Stimulated activated naive CD4-positive, alpha-beta T cell (primary cell): ENCODE measurements at places on chromosomes 2 and 18.

DNA sequence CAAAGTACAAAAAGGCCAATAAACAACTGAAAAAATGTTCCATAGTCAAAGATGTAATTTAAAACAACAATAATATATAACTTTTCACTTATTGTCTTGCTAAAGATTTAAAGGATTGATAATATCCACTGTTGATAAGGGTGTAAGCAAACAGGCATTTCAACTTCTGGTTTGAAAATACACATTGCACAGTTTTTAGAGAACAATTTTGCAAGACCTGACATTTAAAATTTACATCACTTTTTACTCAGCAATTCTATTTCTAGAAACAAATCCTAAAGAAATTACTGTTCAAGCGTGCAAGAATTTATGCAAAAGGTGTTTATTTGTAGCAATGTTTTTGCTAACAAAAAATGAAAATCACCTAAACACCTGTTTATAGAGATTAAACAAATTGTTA is 120.4 kb downstream of the TDRD15 start:
- DNase-seq = no peak

DNA sequence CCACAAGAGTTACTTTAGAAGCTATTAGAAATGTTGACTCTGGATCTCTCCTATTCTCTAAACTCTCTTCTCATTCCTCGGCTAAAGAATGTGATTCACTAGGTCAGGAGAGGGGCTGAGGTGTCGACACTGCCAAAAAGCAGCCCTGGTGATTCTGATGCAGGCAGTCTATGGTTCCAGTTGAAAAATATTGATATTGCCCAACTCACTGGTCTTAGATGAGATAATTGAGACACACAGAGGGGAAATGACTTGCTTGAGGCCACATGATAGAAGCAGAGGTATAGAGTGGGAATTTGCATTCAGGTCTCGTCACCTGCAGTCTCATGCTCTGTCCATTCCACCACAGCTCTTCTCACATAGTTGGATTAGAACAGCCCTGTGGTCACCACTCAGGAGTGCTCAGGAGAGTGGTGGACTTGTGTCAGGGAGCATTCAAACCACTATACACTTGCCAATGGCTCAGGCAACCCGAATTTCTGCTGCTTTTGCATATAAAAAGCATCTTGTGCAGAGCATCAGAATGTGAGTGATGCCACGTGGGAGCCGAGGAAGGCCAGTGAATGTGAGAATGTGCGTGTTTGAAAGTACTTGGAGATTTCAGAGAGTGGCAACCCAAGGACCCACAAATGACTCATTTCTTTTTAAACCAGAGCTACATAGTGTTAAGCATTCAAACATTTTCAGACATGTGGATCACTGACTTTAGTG is 65.1 kb upstream of the CTLA4 start:
- DNase-seq = no peak

DNA sequence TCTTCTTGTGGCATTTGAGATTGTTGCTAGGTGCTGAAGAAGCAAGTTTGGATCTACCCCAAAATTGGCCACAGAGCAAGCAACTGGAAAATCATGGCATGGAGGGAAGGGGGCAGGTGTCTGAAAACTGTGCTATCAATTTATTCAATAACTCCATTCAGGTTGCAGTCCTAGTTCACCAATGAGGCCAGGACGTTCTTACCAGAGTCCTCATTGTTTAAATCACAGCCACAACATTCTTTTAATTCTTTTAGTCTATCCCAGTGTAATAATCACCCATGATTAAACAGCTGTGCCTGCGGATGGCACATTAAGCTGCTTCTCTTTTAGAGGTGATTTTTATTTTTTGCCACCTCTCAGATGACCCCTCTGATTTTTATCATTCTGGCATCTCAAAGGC is 103.5 kb downstream of the ANKRD44 start:
- no peak for DNase-seq

DNA sequence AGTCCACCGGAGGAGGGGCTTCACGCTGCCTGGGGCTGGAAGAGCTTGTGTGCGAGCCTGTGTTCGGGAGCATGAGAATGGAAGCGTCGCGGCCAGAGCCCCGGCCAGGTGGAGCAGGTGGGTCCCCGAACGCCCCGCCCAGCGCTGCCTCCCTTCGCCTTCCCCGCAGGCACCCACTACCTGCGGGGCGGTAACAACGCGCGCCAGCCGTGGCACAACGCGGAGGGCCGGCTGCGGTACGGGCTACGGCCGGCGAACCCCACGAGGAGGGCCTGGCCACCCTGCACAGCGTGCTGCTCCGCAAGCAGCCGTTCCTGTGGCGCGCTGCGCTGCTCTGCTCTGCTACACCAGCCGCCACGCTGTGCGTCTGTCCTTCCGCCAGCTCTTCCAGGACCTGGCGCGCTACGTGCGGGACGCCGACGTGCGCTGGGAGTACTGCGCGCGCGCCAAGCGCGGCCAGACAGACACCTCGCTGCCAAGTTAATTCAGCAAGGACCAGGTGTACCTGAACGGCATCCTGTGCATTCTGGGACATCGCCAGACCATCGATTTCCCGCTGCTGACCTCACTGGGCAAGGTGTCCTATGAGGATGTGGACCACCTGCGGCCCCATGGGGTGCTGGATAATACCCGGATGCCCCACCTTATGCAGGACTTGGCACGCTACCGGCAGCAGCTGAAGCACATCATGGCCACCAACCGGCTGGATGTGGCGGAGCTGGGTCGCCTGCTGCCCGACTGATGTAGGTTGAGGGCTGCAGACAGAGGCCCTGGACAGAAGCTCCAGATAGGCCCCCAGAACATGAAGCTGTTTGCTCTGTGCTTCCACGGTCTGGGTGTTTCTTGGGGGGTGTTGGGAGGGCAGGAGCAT is 200.6 kb downstream of the NAPG start:
- no peak for DNase-seq

- no peak for DNase-seq
These were observed 100.3 kb upstream of the PMAIP1 start for GRCh38 chr18:59799383-59800015.

DNA sequence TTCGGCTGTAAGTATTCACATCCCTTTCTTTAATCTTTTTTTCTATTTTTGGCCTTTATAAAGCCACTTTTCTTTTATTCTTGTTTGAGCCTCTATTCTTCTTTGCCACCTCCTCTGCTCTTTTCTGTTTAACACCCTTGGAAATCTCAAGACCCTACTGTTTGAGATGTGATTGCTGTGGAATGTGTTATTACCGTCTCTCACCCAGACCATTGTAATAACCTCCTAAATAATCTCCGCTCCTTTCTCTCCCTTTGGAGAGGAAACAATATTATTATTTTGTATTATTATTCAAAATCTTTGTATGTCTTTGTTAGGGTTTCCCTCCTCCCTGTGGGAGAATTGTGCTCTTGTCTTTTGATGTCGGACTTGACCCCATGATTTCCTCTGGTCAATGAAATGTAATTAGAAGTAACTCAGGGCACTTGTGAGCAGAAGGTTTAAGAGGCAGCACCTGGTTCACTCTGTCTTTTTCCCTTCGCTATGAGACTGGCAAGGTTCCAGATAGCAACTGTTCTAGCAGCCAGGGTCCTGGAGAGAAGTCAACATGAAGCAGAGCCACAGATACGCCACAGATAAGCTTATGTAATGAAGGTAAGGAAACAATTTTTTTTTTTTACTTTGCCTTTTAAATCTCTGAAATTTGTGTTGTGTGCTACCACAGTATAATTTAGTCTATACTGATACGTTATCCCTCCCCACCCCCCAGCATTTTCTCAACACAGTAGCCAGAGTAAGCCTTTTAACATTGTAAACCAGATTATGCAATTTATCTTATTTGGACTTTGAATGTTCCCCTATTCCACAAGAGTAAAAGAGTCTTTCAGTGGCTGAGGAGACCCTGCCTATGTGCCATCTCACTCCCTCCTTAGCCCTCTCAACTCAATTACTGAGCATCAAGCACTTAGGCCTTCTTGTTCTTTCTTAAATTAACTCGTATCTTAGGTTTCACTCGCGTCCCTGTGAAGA is 601.2 kb upstream of the ZNF804A start:
- no peak for DNase-seq

- DNase-seq = no peak
These were observed 55.9 kb upstream of the NARS1 start for GRCh38 chr18:57677262-57678211.

GRCh38 chr2:138818556-138818955 is 38.4 kb upstream of the NXPH2 start:
- no peak for DNase-seq

DNA sequence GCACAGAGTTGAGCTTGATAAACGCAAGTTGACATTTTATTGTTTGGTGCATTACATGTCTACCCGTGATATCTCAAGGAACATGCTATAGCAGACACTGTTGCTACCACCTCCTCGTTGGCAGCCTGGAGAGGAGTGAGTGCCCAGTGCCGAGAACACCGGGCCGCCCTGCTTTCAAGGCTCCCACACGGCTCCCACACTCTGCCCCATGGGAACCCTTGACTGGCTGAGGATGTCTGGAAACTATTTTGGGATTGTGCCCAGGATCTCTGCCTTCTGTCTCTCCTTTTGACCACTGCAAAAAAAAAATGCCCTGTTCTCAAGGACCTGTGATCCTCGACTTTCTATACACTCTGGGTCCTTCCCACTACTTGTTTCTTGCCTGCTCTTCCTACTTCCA is 21.1 kb downstream of the TET3 start:
- DNase-seq = no peak

DNA sequence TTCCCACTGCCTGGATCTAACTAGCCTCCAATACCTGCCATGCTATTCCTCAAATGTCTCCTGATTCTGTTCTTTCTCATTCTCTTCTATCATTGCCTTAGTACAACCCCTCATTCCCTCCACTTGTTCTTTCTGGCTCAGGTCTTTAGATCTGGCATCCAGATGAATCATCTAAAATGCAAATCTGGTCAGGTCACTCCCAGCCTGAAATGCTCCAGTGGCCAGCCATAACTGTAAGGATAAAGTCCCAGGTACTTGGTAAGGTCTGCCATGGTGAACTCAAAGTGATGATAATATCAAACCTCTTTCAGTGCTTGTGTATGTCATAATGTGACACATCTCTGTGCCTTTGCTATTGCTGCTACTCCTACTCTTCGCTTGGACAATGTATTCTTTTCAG is 2.9 kb upstream of the SNRNP27 start:
- no peak for DNase-seq
